NCI-H1092 (cell line): ENCODE measurements at places on chromosomes 11 and 22.

- DNase-seq, result no peak
These were observed 133.4 kb downstream of the DCDC1 start for GRCh38 chr11:31236143-31236542.

DNA sequence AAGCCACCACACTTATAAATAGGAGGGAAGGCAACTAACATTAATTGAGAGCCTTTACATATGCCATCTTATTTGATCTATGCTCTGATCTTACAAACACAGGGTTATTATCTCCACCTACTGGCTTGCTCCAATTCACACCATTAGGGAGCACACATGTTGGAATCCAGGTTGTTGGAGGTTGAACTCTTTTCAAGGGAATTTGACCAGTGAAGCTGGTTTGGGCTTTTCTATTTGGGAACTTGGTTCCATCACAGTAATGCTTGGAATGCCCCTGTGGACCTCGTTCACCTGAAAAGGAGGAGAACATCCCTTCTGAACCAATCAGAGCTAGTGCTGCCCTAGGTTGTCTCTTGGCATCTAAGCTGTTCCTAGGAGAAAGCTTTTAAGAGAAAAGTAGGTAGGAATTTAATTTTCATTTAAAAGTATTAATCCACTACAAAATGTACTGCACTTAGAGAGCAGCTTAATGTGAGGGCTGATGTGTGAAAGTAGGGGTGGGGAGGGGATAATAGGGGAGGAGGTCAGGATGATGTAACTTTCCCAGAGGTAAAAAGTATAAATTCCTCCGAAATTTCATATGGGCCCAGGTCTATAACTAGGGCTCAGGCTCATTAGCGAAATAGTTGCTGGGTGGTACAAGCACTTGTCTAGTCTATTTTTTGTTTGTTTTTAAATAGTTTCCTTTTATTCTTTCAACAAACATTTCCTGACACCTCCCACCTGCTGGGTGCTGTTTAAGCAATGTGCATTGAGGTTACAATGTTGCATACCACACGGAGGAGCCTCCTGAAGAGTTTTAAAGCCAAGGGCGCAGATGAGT lies 7.6 kb upstream of the MICAL2 start:
- DNase-seq, result no peak

DNA sequence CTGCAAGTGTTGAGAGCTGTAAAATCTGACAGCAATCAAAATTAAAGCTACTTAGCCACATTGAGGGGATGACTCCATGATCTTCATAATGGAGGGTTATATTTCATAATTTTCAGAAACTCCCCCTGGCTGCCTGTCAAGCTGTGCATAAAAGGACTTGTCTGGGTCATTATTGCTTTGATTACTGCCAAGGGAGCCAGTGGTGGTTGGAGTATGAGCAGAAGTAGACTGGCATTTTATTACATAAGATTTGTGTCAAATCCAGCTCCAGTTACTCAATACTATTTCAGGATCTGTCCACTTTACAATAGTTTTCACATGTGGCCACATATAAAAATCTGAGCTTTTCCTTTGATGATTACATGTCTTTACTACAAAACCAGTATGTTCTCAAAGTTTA lies 108.9 kb upstream of the SLC5A12 start:
- no peak for DNase-seq

DNA sequence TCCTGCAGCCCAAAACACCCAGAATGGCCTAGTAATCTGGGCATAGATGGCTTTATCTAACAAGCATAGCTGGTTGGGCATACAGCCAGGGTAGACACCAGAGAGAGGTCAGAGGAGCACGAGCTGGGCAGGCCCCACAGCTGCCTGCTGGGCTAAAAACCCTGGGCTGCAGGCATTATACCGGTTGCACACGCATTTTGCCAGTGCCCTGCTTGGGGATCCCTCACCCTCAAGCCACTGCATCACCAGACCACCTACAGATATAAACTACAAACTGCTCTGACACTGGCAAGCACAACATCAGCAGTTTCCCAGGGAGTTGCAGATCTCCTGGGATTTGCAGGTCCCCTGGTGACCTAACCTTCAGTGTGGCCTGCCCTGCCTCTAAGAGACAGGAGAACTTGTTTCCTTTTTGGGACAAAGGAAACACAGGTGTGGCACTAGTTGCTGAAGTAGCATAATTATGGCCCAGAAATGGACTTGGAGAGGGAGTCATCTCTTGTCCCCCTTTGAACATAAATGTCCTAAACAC lies 79.1 kb upstream of the SC5D start:
- DNase-seq, result no peak

GRCh38 chr11:21630934-21631478 lies 561.9 kb upstream of the ANO5 start:
- DNase-seq, result no peak

DNA sequence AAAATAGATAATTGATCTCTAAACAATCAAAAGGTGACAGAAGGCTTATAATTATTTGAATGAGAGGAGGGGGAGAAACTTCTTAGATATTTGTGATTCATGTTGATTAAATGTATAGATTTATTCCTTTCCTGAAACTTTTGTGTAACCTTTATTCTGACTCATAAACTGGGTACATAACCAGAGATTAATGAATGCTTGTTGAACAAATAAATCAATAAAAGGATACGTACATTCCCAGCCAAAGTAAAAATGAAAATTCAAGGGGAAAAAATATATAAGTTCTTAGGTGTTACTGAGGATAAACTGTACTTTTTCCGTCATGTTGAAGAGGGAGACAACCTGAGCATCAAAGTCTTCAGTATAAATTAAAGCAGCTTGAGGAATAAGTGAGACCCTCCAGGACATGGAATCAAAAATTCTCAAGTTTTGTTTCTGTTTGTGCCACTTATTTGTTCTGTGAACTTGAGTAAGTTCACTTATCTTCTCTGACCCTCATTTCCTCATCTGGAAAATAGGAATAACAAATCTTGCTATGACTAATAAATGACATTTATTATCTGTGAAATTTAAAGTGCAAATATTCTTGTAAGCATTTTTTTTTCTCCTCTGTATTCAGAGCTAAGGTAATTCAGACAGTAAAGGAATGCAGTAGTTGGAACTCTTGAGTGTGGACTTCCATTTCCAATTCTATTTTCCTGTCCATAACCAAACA lies 195.4 kb downstream of the METTL15 start:
- DNase-seq, result no peak

DNA sequence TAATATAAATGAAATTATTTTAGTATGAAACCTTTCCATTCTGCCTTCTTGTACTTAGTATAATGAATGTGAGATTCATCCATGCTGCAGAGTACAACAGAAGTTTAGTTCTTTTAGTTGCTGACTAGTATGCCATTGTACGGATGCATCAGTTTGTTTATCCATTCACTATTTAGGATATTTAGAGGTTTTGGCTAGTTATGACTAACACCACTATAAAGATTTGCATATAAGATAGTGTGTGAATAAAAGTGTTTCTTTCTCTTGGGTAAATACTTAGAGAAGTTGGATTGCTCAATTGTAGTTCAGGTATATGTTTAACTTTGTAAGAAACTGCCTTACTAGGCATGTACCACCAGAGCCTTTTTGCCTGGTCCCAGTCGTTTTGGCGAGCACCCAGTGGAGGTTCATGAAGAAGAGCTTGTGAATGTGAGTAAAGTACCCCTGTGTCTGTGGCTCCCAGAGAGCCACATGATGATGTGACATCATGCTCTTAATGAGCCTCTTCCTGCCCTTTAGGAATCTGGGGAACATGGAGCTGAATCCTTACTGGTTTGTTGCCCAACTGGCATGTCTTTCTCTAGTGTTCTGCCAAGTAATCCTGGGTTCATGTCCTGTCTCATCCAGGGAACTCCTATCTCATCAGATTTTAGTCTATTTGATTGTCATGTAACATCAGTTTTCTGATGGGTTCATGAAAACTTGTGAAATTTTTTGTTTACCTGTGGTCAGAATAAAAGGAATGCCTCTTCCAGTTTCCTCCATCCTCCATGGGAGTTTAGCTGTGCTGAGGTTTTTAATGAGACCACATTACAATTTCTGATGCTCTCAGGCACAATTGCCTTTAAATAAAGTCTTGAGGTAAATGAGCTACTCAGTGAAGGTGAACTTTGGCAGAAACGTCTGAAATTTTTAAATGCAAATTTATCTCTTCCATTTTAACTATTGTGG lies 234.8 kb downstream of the CASP12 start:
- no peak for DNase-seq

DNA sequence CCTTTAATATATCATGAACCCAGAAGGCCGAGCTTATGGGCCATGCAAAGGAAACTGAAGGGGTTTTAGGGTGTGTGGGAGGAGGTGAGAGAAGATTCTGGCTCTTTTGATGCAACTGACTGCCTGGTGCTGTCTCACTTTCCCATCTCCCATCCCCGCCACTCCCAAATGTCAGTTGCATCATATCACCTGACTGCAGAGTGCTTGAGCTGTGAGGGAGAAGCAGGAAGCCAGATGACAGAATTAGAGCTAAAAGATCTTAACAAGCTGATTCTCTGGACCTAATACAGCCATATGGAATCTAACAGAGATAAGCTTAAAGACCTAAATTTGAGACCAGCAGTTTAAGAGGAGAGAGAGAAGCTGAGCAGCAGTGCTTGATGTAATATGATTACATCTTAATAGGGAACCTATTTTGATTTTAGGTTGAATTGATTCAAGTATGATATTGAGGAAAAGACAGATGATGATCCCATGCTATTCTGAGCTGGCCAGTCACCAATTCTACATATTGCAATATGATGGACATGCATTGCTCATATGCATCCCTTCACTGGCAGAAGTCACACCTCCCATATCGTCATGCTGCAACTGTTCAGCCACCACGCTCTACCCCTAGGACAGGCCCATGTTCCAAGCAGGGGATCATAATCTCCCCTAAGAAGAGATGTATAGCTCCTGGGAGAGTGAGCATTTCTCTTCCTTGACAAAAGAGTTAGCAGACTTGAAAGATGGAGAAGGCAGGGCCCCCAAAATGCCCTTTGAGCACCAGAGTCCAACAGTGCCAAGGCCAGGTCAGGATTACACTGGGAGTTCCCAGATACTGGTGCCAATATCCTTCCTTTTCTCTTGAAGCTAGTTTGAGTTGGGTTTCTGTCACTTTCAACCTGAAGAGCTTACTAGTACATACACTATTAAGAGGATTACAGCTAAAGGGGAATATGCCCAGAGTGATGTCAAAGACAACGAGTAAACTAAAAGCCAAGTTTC lies 44.9 kb downstream of the PLEKHA7 start:
- DNase-seq, result no peak

DNA sequence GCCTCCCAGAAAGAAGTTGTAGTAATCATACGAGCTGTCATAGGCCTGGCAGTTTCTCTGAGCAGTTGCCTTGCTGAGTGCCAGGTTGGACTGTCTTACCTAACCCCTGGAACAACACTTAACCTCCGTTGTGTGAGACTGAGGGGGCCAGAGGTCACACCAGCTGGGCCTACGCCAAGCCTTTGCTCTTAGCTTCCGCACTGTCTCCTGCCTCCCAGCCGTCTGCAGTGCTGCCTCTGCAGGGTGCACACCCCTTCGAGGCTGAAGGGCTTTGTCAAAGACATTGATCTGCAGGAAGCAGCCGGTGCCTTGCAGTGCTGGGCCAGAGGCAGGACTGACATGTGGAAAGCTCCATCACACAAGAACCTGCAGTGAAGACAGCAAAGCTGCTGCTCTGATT lies 16.7 kb downstream of the TAB1 start:
- no peak for DNase-seq

DNA sequence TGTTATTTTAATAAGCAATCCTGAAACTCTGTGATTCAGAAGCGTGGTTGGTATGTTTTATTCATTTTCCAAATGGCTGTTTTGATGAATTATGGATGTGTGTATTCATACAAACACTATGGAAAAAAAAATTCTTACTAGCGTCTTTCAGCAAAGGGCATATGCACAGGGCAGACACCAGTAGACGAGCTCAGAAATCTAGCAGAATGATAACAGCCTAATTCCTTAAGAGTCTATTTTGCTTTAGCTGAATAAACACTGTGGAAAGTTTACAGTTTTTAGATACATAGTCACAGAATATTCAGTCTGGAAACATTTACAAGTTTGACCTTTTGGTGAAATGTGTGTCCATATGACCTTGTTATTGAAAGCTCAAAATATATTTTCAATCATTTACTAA lies 418.8 kb upstream of the LUZP2 start:
- DNase-seq, result no peak

DNA sequence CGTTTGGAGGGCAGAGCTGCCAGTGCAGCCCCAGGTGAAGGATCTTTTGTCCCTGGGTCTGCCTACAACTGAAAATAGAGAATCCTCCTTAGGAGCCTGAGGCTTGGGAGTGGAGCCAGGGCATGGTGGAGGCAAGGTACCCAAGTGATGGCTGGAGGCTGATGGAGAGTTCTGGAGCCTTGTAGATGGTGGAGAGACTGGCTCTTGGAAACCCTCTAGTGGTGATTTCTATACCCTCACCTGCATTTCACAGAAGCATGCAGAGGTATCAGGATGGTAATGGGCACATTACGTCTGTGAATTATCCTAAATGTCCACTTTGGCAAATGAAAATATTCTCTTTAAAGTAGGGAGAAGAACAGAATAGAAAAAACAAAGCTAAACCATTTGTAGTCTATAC lies 44.4 kb downstream of the INSC start:
- no peak for DNase-seq

DNA sequence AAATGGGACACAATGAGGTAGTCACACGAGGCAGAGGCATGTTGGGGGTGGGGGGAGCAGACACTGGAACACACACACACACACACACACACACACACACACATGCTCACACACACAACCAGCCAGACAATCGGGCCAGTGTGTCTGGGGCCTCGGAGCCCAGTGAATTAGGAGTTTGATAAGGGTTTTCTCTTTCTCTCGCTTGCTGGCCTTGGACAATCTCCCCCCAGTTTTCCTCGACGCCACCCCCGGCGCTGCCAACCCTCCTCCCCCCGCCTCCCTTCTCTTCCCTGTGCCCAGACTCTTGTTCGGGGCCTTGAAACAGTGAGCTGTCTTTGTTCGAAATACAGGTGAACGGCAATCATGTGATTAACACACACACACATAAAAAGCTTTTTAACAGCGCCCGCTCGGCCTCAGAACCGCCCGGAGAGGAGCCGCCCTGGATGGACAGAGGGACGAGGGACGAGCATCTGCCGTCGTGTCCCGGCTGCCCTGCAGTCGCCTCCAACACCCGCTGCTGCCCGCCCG lies 1.5 kb upstream of the SOX10 start:
- no peak for DNase-seq

- no peak for DNase-seq
These were observed 71.1 kb upstream of the BID start for GRCh38 chr22:17845327-17845726.
